ENCODE measurements at places on chromosomes 4 and X. TPM values are rescaled to one million over a fixed set of nuclear protein-coding genes. Genes with fewer than 3 reads are reported as not detected.

GRCh38 chrX:16186380-16187007, 19.2 kb downstream of the MAGEB17 start:
- no peak for DNase-seq

GRCh38 chrX:107581923-107582322, 46.4 kb upstream of the PRPS1 start:
- no peak for DNase-seq

Gene RBMXL3
- not detected for total RNA-seq

- DNase-seq: no peak
Observed at GRCh38 chr4:94168321-94168720, 39.3 kb upstream of the SMARCAD1 start.

- no peak for DNase-seq
Observed at GRCh38 chr4:105937759-105938158, 42.5 kb downstream of the NPNT start.

Gene TCEAL5
- not detected for total RNA-seq

- no peak for DNase-seq
Observed at GRCh38 chr4:17469931-17470674, 41.8 kb downstream of the QDPR start.

GRCh38 chrX:122113376-122113775, 1066.0 kb downstream of the GLUD2 start:
- DNase-seq: no peak

GRCh38 chrX:107654872-107655761, 26.8 kb downstream of the PRPS1 start:
- peak; percentile 78 for DNase-seq

- no peak for DNase-seq
Observed at GRCh38 chr4:177509226-177509745, 67.0 kb upstream of the AGA start.

GRCh38 chr4:14247767-14248166, 620.2 kb upstream of the BOD1L1 start:
- no peak for DNase-seq

Gene SLC26A1
- 0.96 TPM for total RNA-seq
